Head of caudate nucleus (tissue), 42 donors: ENCODE measurements at places on chromosomes 7 and 10.
A peak's percentile ranks its signal among the peaks of the same experiment; 100 is the strongest.

GRCh38 chr7:116601426-116601825, 70.6 kb upstream of the MET start:
- no peak for DNase-seq

GRCh38 chr10:130810856-130811255, 500.7 kb downstream of the TCERG1L start:
- DNase-seq = no peak

GRCh38 chr10:4399556-4399955, 426.5 kb upstream of the AKR1E2 start:
- DNase-seq = no peak

- peak; percentile 49 for DNase-seq
These were observed 6.0 kb upstream of the SLC29A3 start for GRCh38 chr10:71312811-71313789.

GRCh38 chr7:150717814-150718420, 1.5 kb downstream of the GIMAP1 start:
- no peak for DNase-seq

- no peak for DNase-seq
These were observed 22.6 kb downstream of the BICC1 start for GRCh38 chr10:58535311-58535710.

DNA sequence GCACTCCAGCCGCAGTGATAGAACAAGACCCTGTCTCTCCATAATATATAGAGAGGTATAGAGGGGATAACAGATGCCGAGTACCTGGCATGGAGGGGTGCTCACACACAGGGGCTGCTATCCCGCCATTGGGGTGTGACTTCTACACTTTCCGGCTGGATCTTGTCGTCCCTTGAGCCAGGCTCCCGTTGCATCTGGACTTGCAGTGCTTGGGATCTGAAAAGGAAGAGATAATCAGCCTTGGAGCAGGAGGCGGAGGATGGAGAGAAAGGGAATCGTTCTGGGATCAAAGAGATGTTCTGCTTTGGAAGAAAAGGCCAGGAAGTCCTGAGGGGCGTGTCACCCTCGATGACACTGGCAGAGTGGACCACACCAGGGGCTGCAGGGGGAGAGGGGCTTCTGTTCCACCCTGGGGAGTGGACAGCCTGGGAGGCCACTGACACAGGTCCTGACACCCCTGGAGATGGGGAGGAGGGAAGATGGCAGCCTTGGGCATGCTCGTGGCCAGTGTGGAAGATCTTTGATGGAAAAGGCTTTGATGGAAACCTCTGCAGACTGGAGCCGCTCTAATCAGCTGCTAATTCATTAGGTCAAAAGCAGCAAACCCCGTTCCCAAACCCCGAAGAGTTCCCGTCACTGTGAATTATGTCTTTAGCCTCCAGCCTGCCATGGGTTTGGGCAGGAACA, 85.1 kb downstream of the CARD11 start:
- DNase-seq = no peak

GRCh38 chr10:108544500-108545120, 1378.7 kb downstream of the XPNPEP1 start:
- DNase-seq = peak; percentile 72

- DNase-seq = no peak
These were observed 13.4 kb downstream of the NHLRC2 start for GRCh38 chr10:113867904-113868303.

GRCh38 chr7:157430721-157431120, 93.9 kb downstream of the DNAJB6 start:
- DNase-seq = no peak
